Natural killer cell treated with Interleukin-12 subunit alpha and Interleukin-12 subunit beta and Interleukin-15 and Interleukin-18, amount 100 ng/mL, for 72 hours (primary cell): ENCODE measurements at places on chromosomes 7 and 10. TPM values are rescaled to one million over a fixed set of nuclear protein-coding genes. Genes with fewer than 3 reads are reported as not detected.
A peak's percentile ranks its signal among the peaks of the same experiment; 100 is the strongest.

The CDC14C gene
- not detected for total RNA-seq

The OR6V1 gene
- not detected for total RNA-seq

The CTTNBP2 gene
- total RNA-seq: not detected

The PRSS58 gene
- total RNA-seq: not detected

The DIP2C gene
- 0.98 TPM for total RNA-seq

DNA sequence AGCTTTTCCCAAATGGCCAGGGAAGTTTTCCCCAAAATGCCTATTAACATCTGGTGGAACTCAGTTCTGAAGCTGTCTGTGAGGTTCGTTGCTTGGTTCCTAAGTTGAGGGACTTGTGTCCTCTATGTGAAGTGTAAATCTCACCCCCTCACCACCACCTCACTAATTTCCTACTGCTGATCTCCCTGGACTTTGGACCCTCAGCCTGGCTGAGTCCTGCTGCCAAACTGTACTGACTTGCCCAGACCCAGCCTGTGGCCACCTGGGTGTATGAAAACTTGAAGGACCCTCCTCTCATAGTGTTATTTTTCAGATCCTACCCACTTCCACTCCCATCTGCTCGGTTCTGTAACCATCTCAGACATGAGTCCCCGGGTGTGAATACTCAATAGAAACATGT is 94.9 kb downstream of the MET start:
- no peak overlapping the region for H3K4me3 ChIP-seq
- H3K27me3 ChIP-seq: no peaks in the 10 kb centered on the region
- H3K27ac ChIP-seq: no peak overlapping the region
- no peaks in the 10 kb centered on the region for H3K4me1 ChIP-seq
- no peak for DNase-seq

GRCh38 chr10:49089557-49090188 is 25.6 kb downstream of the VSTM4 start:
- no peak overlapping the region for H3K4me3 ChIP-seq
- H3K4me1 ChIP-seq: no peaks in the 10 kb centered on the region
- H3K27ac ChIP-seq: no peak overlapping the region
- peaks cover 11% of the 10 kb centered on the region for H3K36me3 ChIP-seq

GRCh38 chr10:50232261-50232639 is 19.1 kb downstream of the ASAH2 start:
- DNase-seq: no peak
- H3K4me3 ChIP-seq: no peak overlapping the region
- peaks cover 46% of the 10 kb centered on the region for H3K27me3 ChIP-seq

DNA sequence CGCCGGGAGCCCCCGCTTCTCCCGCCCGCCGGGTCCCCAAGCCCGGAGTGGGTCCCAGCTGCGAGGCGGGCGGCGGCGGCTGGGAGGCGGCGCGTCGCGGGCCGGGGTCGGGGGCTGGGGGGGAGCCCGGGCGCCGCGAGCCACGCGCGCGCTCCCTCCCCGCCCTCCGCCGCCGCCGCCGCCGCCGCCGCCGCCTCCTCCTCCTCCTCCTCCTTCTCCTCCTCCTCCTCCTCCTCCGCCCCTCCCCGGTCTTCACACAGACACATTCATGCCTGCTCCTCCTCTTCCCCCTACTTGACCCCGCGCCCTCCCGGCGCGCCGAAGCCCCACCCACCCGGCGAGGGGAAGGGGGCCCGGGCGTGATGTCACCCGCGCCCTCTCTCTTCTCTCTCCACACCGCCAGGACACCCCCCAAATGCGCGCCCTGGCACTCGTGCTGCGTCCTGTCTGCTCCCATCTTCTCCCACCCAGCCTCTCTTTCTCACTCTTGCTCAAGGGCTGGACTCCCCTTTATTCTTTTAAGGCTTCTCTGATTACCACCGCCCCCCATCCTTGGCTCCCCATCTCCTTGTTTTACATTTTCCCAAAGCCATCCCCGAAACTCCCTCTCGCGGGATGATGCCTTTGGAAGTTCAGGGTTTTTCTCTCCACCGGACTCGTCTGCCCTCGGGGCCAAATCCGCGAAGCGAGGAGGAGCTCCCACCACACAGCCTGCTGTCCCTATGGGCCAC is 967 bp upstream of the GLI3 start:
- no peak for DNase-seq
- H3K4me3 ChIP-seq: peak overlapping the region; percentile 78

DNA sequence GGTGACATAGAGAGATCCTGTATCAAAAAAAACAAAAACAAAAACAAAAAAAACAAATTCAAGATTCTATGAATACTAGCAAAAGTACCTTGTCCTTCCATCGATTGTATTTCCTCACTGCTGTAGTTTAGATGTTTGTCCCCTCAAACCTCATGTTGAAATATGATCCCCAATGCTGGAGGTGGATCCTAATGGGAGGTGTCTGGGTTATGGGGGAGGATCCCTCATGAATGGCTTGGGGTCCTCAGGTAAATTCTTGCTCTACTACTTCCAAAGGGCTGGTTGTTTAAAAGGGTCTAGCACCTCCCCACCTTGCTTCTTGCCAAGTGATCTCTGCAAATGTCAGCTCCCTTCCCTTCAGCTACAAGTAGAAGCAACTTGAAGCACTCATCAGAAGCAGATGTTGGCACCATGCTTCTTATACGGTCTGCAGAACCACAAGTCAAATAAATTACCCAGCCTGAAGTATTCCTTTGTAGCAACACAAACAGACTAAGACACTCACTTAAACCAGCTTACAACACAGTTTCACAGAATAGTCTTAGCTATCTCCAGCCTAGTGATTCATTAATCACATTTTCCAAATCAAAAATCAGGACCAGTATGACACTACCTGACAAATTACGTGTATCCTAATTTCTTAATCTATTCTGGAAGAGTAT is 20.7 kb downstream of the ABI1 start:
- H3K36me3 ChIP-seq: peaks cover 9% of the 10 kb centered on the region
- no peak for DNase-seq
- H3K4me3 ChIP-seq: no peak overlapping the region
- H3K4me1 ChIP-seq: peaks cover 71% of the 10 kb centered on the region
- H3K27me3 ChIP-seq: no peaks in the 10 kb centered on the region
- H3K27ac ChIP-seq: no peak overlapping the region

DNA sequence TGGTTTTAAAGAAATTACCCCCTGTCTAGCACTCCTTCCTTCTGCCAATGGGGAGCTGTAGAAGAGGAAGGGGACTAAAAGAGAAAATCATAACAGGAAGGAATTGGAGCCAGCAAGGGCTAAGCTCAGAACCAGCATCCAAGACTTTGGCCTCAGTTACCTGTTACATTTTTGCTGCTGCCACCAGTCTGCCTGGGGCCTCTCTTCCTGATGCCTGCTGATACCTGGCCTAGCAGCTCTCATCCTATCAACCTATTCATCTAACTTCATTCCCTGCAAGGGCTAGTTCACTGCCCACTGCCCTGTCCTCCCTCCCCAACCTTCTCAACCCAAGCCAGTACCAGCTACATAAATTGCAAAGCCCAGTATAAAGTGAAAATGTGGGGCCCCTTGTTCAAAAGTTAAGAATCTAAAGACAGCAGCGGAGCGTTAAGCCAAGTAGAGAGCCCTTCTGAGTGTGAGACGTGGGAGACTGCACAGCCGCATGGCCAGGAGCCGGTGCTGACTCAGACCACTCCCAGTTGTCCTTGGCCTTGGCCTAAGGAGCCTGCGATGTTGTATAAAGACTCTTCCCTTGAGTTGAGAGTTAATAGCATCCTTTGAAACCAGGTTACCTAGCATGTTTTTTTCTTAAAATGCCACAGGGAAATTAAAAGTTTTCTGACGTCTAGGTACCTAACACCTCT is 13.2 kb upstream of the AOC1 start:
- no peak overlapping the region for H3K27ac ChIP-seq
- no peak overlapping the region for H3K4me3 ChIP-seq
- no peaks in the 10 kb centered on the region for H3K4me1 ChIP-seq
- H3K36me3 ChIP-seq: no peaks in the 10 kb centered on the region

DNA sequence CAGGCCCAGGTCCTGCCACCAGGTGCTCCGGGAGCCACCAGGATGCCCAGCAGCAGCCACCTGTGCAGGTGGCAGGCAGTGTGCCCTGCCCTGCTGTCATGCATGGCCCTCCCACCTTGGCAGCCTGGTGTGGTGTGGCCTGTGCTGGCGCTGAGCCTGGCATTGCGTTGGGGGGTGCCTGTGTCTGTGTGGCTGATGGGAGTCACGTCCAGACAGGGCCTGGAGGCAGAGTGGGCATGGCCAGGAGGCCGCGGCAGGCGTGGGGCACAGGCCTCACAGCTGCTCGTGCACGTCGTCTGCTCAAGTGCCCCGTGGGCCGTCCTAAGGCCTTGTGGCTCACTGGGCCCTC is 8.7 kb downstream of the TTYH3 start:
- H3K27ac ChIP-seq: no peak overlapping the region
- DNase-seq: no peak
- no peak overlapping the region for H3K4me3 ChIP-seq
- H3K27me3 ChIP-seq: no peaks in the 10 kb centered on the region
- peaks cover 10% of the 10 kb centered on the region for H3K4me1 ChIP-seq

DNA sequence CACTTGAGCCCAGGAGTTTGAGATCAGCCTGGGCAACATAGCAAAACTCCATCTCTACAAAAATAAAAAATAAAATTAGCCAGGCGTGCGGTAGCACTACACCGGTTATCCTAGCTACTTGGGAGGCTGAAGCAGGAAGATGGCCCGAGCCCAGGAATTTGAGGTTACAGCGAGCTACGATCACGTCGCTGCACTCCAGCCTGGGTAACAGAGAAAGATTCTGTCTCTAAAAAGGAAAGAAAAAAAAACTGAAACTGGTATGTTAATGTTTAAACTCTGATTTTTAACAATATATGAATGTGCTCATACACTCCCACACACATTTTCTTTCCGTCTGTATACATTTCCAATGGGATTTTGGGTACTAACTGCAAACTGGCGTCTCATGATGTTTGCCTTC is 140.6 kb upstream of the KMT2E start:
- H3K4me1 ChIP-seq: peaks cover 3% of the 10 kb centered on the region
- DNase-seq: no peak
- H3K27ac ChIP-seq: no peak overlapping the region
- peaks cover 7% of the 10 kb centered on the region for H3K27me3 ChIP-seq
- no peaks in the 10 kb centered on the region for H3K36me3 ChIP-seq

DNA sequence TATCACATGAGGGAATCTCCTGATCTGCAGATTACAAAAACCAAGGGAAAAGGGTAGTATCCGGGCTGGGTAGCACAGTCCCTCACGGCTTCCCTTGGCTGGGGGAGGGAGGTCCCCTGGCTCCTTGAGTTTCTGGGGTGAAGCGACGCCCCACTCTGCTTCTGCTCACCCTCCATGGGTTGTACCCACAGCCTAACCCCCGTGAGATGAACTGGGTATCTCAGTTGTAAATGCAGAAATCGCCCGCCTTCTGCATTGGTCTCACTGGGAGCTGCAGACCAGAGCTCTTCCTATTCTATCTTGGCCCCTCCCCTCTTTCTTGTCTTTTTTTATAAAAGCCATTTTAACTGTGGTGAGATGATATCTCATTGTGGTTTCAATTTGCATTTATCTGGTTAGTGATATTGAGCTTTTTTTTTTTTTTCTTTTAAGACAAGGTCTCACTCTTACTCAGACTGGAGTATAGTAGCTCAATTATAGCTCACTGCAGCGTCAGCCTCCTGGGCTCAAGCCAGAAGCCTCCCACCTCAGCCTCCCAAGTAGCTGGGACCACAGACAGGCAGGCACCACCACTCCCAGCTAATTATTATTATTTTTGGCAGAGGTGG is 87.8 kb downstream of the ABCC2 start:
- no peak for DNase-seq
- H3K36me3 ChIP-seq: peaks cover 19% of the 10 kb centered on the region
- H3K4me1 ChIP-seq: peaks cover 16% of the 10 kb centered on the region
- H3K27ac ChIP-seq: no peak overlapping the region
- H3K4me3 ChIP-seq: peak overlapping the region; percentile 73
